ENCODE measurements at places on chromosomes 6 and 20.

DNA sequence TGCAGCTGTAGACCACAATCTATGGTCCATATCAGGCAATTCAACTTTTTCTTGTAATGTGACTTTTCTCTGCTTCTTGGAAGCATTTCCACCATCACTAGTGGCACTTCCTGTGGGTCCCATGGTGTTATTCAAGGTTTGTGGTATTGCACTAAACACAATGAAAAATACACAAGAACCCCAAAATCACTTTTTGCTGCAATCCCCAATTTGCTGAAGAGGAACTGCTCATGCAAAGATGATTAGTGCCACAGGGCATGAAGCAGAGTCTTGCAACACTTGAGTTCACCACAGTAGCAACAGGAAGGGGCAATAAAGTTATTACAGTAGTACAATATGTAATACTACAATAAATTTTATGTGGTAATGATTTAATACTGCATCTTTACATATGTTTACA is 16.8 kb upstream of the TAAR1 start:
- DNase-seq: no peak

GRCh38 chr6:114096561-114097172 is 125.7 kb upstream of the HDAC2 start:
- DNase-seq: peak; percentile 32

- DNase-seq: peak; percentile 70
Observed at GRCh38 chr6:41505122-41506049, 40.8 kb upstream of the FOXP4 start.

GRCh38 chr6:30942338-30943060 is 1.7 kb downstream of the MUCL3 start:
- peak; percentile 92 for DNase-seq

DNA sequence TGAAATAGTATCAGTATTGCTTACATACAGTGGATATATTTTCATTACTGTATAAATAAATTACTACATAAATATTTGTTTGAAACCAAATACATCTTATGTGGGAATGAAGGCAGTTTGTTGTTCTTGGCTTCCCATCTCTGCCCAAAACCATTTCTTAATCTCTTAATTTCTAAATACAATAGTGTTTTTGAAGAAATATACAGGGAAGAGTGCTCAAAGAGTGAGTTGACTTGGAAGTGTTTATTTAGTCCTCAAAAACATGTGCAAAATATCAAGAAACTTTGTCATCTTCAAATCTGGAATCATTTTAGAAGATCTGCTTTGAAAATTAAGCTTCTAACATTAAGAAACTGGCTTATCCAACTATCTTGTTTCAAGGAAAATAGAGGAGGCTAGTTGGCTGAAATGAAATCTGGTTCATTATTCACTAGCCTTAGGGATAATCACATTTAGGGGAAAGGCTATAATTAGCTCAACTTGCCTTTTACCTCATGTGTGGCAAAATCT is 259.8 kb upstream of the FLRT3 start:
- no peak for DNase-seq

DNA sequence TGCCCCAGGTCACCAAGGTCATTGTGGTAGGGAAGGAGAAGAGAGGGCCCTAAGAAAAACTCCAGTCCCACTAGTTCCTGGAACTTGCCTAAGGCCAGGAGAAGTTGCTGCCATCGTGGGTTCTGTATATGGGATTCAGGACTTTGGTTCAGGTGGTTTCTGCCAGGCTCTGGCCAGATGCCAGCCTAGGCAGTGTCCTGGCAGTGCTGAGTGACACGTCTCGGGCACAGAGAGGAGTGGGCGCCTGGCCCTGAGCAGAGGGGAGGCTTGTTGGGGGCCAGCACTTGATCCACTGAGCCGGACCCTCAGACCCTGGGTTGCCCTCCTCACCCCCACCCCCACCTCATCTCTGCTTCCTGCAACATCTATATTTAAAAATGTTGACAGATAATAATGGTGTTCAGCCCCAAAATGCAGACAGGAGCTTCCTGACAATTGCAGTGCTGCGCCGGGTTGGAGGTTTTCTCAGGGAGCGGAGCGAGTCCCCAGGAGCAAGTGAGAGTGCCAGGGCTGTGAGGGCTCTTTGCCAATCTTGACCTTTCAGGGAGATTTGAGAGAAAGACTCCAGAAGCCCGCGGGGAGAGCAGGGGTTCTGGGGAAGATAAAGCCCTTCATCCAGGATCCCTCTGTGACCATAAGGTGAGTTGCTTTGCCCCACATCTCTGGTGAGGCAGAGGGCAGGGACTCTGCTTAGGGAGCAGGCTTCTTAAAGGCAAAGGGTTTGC is 71.9 kb downstream of the PHACTR3 start:
- DNase-seq: no peak

- DNase-seq: no peak
Observed at GRCh38 chr20:21272279-21272678, 30.9 kb upstream of the XRN2 start.

- peak; percentile 40 for DNase-seq
Observed at GRCh38 chr6:75402296-75402695, 91.3 kb downstream of the FILIP1 start.

DNA sequence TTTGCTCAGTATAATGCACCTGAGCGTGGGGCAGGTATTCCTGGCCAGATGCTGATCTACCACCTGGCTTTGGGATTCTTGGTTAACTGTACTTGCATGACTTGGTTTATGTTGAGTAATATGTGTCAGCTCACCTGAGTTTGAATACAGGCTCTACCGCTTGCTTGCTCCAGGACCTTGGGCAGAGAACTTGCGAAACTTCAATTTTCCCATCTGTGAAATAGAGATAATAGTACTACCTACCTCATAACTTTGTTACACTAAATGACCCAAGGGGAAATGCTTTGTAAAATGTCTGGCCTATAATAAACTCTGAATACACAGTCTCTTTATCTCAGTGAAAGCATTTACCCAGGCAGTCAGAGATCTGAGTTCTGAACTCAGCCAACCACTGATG is 51.8 kb downstream of the SCAND1 start:
- DNase-seq: no peak

DNA sequence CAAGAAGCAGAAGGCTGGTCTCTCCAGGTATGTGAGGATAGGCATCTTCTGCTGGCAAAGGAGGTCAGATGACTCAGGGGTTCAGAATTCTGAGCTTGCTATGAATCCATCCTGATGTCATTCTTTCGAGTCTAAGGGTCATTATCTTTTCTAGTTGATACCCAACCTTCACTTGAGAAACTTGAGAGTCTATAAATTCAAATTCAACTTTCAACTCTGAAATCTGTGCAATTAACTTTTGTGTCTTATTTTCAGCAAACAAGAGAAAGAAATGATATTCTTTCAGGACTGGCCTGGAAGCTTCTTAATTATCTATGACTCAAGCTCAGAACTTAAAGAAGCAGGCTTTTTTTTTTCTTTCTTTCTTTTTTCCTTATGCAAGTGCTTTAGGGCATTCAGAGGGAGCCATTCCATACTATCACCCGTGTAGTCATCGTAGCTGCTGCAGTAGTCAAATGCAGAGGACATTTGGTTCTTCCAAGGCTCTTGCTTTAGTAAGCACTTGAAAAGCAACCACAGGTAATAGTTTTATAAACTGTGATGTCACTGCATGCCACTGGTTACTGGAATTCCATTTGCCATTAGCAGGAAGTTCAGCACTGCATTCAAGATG is 93.0 kb downstream of the ADTRP start:
- DNase-seq: no peak

- DNase-seq: peak; percentile 54
Observed at GRCh38 chr6:111580826-111581505, 24.7 kb downstream of the TRAF3IP2 start.

DNA sequence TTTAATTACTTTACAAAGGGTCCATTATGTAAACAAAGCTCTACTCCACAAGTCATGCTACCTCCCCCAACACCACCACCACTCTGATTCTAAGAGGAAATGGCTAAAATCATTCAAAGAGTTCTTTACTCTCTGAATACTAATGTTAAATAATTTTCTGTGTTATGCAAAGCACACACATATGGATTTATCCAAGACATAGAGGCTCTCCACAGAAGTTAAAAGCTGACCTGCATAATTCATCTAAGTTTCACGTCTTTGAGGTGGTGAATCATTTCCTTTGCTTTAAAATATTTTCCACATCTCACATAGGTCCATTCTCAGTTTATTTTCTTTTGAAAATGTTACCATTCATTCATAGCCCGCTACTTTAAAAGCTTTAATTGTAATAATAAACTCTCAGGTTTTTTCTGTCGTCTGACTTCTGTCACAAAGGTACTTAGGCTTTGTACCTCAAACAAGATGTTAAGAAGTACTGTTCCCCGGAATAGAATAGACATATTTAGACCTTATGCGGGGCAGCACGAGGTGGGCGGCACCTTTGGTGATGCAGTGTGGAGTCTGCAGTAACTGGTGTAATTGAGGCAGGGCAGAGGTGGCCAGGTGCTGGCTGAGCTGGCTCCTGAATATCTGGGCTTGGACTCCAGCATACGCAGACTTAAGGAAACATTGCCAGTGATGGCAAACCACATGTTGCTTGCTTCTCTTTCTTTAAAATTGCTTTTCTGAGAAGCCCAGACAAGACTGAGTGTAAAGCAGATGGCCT is 55.8 kb downstream of the KIF6 start:
- no peak for DNase-seq

DNA sequence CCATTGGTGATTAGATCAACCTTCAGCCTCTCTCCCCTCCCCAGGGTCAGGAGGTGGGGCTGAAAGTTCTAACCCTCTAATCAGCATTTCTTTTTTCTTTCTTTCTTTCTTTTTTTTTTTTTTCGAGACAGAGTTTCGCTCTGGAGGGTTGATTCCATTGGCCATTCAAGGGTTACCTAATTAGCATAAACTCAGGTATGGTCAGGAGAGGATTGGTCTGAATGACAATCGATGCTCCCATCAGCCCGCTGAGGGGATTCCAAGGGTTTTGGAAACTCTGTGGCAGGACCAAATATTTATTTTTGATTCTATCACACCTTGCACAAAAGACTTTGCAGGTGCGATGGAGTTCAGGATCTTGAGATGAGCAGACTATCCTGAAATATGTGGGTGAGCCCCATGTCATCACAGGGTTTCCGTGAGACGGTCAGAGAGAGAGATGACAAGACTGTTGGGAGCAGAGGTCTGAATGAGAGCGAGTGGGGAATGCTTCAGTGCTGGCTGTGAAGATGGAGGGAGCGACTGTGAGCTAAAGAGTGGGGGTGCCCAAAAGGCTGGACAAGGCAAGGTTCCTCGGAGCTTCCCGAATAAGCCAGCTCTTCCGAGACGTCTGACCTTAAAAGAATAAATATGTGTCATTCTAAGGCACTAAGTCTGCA is 107.1 kb downstream of the BMP7 start:
- peak; percentile 41 for DNase-seq

DNA sequence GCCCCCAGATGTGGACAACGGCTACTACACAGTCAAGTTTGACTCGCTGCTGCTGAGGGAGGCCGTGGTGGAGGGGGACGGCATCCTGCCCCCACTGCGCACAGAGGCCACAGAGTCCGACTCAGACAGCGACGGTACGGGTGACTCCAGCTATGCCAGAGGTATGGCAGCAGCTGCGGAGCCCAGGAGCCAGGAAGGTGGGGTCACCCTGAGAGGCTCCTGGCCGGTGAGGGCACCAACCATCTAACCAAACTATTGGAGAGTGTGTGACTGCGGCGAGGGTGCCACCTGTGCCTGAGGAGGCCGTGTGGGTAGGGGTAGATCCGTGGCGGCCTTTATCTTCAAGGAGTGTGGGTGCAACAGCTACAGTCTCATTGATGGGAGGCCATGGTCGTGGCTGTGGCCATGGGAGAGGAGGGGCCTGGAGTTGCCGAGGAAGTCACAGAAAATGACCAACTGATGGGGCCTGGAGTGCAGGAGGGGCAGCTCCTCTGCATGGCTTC is 2.8 kb upstream of the LIME1 start:
- DNase-seq: no peak
